Activated T-helper 17 cell treated with anti-CD3 and anti-CD28 coated beads, Interleukin-2, amount 50 U/mL, for 72 hours (primary cell): ENCODE measurements at places on chromosomes 7 and 10.

GRCh38 chr10:110355922-110356627 is 51.4 kb upstream of the SMNDC1 start:
- peak; percentile 0 for ATAC-seq

DNA sequence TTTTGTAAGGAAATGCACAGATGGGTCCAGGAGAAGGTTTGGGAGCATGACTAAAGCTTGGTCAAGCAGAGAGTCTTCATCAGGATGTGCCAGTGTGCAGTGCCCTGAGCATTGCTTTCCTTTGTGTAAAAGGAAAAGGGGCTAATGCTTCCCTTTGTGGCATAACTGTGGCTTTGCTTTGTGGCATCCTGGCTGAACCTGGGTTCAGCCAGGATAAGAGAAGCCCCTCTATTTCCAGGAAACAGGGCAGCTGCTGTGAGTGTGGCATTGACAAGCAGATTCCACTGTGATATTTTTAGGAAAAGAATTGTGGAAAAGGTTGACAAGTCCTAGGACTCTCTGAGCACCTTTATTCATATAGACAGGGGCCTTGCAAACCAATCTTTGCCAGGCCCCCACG is 193.4 kb upstream of the CXCL12 start:
- no peak for ATAC-seq

DNA sequence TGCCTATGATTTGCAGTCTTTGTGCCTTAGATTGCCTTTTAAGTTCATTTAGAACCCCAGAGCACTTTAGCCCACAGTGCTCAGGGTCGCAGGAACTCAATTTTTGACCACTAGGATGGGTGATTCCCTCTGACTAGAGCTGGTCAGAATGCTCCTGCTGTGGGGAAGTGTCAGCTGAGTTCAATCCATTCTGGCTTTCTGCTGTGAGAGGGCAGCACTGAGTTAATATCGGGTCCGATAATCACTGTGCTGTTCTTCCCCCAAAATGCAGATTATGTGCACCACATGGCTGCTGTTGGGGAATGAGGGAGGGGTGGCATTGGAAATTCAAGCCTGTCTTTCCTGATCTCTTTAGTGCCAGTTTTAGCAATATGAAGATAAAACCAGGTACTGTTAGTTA is 886.4 kb downstream of the DNAJB9 start:
- ATAC-seq = no peak

DNA sequence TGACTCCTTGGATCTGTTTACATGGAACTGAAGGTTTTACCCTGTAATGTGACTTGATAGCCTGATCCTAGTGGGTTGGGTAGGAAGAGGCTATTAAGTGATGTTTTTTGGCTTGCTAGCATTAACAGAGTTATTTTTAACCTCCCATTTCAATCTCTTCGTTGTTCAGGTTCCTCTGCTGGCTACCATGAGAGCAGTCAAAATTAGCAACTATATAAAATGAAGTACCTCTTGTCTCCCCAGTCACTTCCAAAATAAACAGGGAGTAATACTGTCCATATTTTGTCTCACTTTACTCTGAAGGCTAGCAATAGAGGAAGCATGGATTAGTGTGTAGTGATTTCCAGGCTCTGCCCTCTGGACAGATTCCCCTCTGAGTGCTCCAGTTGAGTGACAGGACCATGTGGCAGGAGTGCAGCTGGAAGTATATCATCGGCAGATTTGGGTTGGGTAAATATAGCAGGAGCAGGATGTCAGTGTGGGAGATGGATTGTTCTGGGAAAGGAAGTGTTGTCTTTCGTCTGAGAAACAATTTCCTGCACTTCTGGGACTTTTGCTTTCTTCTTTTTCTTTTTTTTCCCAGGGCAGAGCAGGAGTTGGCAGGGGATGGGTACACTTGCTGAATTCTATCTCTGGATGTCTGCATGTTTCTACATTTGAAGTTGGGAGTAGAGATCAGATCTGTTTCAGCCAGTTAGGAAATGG is 35.2 kb downstream of the GBF1 start:
- no peak for ATAC-seq

DNA sequence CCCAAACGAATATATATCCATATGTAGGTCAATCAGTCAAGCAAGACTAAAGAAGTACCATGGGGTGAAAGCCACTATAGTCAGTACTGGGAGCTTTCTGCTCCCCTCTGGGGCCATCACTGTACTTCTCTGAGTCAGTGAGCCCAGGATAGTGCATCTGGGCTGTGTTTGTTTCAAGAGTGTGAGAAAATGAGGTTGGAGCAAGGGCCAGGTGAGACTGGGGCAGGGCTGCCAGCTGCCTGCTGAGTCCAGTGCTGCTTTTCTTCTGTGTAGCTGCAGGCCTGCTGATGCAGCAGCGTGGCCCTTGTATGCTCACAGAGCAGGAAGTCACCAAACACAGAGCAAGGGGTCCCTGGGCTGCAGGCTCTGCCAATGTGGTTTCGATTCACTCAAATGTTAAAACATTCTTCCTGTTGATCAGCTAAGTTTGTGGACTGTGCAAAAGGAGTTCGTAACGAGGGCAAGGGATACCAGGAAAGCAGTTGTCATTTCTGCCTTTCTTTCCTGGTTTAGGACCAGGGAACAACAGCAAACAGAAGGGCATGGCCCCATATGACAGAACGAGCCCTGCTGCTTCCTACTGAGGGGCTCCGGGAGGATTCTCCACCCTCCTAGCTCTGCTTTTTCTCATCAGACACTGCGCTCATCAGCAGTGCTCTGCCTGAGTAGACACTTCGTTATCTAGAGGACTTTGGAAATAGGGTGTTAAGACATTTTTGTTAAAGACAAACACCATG is 65.4 kb upstream of the TNS3 start:
- no peak for ATAC-seq

GRCh38 chr7:14016950-14017349 is 27.5 kb upstream of the ETV1 start:
- ATAC-seq = no peak

- ATAC-seq = peak; percentile 46
Measured at GRCh38 chr7:140885735-140886334, 38.9 kb downstream of the BRAF start.

DNA sequence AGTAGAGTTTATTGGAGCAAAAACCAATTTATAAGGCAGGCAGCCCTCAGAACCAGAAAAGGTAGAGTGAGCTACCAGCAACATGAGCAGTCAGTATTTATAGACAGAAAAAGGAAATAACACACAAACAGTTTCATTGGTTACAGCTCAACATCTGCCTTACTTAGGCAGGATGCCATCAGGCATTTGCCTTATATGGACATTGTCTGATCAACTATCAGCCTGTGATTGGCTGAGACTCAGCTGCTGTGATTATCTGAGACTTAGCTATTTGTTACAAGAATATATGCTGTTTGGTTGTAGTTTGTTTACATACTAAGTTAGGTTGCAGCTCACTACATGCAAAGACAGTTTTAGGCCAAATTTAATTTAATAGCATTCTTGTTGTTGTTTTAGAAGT is 60.4 kb upstream of the CDK1 start:
- peak; percentile 75 for ATAC-seq

DNA sequence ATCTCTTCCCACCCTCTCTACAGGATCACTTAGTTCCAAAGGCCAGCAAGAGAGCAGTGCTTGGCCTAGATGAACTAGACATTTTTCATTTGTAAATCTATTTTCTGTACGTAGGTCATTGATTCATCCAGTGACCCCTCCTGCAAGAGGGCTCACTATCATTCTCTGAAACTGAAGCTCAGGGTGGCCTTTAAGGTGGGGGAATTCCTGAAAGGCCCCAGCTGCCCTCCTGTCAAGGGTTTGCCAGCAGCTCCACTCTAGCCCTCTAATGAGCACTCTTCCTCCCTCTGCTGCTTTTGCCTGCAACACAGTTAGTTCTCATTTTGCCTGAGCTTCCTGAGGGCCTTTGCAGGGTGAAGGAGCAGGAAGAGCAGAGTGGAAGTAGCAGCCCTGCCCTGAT is 41.2 kb downstream of the LRRC18 start:
- ATAC-seq = no peak

GRCh38 chr7:2108071-2108455 is 124.7 kb downstream of the MAD1L1 start:
- no peak for ATAC-seq

GRCh38 chr7:47128700-47129099 is 453.2 kb downstream of the TNS3 start:
- no peak for ATAC-seq
